ENCODE measurements at places on chromosomes 1 and 21.

DNA sequence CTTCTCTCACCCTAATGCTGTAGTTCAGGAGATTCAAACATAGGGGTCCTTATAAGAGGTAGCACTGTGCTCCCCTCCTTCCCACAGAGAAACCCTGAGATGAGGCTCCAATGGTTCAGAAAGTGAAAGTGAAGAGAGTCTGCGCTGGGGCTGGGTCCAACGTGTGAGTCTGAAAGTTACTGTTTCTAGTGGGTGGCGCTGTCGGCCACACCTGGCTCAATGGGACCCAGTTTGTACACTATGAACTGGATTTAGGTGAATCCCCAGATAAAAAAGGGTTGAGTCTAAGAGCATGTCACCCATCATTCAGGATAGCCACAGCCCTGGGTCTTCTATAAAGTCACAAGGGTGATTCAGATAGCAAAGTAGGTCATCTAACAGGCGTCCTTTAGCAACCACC lies 2.8 kb downstream of the SMCP start:
- DNase-seq = no peak

- DNase-seq = no peak
These were observed 3.0 kb upstream of the EPHX4 start for GRCh38 chr1:92026806-92027205.

GRCh38 chr1:12076425-12077005 lies 13.4 kb downstream of the TNFRSF8 start:
- no peak for DNase-seq

- no peak for DNase-seq
These were observed 407.8 kb downstream of the PTPRC start for GRCh38 chr1:199046618-199047017.

GRCh38 chr1:241782396-241782795 lies 65.6 kb upstream of the EXO1 start:
- no peak for DNase-seq
